ENCODE measurements at places on chromosomes 3 and 15.

DNA sequence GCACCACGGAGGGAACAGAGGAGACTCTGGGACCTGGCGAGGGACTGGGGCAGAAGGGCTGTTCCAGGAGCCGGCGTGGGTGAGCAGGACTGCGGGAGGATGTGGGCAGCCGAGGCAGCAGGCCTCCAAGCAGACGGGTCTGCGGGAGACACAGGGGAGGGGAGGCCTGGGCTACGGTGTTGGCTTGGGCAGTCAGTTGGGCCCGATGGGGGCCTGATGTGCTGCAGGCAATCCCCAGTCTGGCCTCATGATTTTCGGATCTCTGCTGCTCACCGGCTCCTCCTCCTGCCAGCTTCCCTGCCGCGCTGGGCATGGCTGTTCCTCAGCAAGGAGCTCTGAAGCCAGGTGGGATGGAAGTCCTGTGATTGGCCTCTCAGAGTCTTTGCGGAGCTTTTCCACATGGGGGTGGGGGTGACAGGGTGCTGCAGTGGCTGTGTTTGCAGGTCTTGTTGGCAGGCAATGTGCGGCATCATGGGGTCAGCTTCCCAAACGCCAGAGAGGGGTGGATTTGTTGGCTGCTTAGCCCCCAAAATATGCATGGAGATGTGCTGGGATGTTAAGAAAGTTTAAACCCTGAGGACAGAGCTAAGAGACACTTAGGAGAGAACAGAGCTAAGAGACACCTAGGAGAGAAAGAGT is 19.3 kb downstream of the MINAR1 start:
- DNase-seq, result no peak

GRCh38 chr15:81052046-81052445 is 51.3 kb downstream of the TLNRD1 start:
- DNase-seq, result no peak

DNA sequence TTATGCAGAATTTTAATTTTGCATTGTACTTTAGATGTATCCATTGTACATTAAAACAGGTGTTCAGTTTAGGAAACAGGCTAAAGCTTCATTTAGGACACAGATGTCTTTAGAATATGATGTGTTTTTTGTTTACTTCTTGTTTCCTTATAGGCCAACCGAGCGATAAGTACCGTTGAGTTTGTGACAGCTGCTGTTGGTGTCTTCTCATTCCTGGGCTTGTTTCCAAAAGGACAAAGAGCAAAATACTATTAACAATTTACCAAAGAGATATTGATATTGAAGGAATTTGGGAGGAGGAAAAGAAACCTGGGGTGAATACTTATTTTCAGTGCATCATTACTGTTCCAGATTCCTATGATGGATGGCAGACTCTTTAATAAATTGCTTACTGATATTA is 29.4 kb downstream of the PLAAT1 start:
- DNase-seq, result no peak

DNA sequence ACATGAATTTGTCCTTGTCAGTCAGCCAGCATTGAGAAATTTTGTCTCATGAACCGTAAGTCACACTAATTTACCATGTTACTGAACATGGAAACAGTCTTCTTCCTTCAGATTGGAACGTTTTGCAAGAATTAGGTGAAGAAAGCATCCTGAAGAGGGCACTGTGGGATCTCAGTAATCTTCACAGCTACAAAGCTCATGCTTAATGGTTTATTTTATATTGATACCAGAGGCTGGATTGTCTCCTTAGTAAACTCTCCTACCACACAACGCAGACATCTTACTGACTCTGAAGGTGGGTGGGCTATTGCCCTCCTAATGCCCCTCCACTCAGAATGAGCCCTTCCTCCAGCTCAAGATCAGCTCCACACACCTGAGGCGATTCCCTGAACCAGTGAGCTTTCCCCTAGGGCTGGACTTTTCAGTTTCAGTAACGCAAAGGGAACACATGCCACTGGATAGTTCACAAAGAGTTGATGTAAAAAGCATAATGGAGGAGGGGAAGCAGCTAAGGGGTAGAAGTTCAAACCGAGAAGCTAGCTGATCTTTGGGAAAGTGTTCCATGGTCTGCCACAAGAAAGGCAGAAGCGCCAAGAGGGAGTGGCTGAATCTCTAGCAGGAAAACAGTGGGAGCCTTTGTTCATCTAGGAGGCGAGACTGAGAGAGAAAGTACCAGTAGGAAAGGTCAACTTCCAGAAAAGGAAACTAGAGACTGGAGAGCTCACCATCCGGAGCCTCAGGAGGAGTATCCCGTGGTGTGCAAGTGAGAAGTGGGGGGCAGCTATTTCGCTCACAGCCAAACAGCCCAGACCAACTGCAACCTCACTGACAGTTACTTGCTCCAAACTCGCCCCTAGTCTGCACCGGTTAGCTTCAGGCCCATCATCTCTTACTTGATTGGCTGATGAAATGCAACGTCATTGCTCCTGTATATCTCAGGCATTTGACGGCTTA is at the start of gene SLC9C1:
Gene SLC9C1, minus strand, starts transcription at position 849 of the 954 bp plus-strand sequence. CDS start 7,425 bp downstream, outside the sequence.
- no peak for DNase-seq

- DNase-seq, result no peak
Measured at GRCh38 chr3:99875929-99876841, 58.5 kb downstream of the CMSS1 start.

DNA sequence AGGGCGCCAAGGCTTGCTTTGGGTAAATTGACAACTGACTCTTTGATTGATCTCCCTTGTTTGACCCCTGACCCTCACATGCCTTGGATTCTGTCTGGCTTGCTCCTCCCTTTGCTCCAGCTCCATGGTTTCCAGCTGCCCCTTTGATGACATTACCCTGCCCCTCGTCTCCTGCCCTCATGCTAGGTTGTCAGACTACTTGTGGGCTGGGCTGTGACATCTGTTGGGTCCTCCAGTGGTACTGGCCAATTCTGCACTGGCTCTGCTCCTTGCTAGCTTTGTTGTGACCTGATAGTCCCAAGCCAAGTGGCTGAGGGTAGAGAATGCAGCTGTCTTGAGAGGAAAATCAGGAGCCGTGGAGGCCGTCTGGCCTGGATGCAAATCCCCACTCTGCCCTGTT is 6.2 kb downstream of the THSD4 start:
- no peak for DNase-seq

- no peak for DNase-seq
Measured at GRCh38 chr3:97485206-97485605, 279.4 kb upstream of the ARL6 start.

- no peak for DNase-seq
Measured at GRCh38 chr15:69751566-69751965, 298.9 kb downstream of the RPLP1 start.

- DNase-seq, result no peak
Measured at GRCh38 chr15:98803228-98804056, 155.1 kb downstream of the IGF1R start.

GRCh38 chr15:40075298-40076044 is 33.2 kb downstream of the BMF start:
- no peak for DNase-seq

DNA sequence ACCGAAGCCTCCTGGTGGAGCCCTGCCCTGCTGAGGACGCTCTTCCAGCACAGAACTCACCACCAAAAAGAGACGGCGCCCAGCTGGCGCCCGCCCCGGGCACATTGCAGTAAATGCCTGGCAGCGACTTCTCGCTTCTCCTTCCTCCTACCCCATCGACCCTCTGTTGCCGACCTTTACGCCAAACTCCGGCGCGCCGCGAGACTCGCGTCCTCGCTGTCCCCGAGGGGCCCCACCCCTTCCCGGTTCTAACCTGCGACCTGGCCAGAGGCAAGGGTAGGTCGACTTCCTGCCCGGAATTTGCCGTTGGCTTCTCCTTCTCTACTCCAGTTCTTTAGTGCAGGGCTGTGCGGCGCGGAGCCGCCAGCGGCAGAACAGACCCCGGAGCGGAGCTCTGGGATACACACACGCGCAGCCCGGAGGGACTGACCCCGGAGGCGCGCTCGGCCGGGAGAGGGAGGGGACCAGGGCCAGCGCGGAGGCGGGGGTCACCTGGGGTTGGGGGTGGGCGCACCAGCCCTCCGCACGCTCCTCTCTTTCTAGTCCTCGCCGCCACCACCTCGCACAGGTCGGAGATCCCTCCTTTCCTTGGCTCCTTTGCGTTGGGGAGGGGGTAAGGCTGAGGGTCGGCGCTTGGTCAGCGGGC is 226.6 kb upstream of the AZI2 start:
- no peak for DNase-seq

Data from cortex of kidney (tissue), 1 donor.